HT1080 (cell line): ENCODE measurements at places on chromosomes 12 and 14.

DNA sequence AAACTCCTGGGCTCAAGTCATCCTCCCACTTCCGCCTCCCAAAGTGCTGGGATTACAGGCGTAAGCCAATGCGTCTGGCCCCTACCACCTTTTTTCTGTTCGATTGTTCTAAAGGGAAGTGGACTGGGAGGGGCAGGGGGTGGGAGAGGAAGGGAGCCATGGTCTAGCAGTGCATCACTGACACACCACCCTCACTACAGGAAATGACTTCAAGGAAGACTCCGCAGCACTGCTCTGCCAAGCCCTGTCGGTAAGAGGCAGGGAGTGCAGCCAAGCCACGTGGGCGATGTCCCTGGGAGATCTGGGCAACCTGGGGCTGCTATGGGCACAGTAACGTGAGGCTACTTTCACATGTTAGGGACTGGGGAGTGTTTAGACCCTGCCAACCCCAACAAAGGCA is 18.0 kb downstream of the LRRC74A start:
- DNase-seq, result peak; percentile 82

DNA sequence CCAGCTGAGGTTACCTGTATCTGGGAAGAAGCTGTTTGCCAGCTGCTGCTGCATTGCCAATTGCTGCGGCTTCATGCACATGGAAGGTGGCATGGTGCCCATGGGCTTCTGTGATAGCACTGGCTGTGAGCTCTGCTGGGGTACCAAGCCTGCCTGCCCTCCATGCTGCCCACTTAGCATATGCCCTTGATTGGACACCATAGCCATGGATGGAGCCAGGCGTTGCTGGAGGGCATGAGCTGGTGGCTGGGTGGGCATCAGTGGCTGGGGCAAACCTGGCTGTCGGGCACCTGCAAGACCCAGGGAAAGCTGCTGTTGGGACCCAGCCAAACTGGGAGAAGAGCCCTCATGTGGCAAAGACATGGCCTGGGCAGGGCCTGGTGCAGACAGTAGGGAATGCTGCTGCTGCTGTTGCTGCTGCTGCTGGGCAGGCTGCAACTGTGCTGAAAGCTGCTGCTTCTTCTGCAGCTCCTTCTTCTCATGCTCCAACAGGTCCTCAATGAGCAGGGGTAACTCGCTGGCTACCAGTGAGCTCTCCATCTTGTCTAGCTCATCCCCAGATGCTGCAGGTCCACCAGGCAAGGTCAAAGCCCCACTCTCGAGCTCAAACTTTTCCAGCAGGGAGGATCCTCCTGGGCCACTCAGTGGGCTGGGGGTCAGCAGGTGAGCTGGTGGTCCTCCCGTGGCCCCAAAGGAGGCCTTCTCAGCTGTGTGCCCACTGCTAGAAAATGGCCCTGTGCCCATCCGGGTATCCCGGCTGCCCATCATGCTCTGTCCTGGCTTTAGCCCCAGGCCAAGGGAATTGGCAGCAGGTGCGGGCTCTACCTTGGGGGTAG is 18.8 kb upstream of the PRKAG1 start:
- DNase-seq, result no peak

DNA sequence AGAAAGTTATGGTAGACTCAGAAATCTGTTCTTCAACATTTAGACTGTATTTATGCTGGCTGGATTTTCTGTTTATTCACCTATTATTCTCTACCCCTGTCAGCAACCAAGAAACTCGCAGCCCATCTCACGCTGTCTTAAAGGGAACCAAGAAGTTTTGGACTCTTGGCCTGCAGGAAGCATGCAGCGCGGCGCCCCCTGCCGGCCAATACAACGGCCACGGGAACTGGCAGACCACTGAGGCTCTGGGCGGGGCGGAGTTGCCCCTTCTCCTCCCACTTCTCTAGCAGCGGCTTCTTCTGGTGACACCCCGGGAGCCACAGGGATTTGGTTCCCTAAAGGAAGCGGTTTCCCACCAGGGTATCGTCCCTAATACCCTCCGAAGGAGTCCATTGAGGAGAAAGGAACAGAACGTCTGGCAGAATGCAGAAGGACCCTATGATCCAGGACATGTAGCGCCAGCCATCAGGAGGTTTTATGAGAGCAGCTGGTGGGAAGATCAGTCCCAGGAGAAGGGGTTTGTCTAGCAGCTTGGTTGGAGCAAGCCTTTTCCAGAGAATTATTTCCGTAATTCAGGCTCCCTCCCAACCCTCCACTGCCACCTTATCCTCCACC is 21.0 kb upstream of the RNASE2 start:
- peak; percentile 32 for DNase-seq

GRCh38 chr12:102463659-102464249 is 16.6 kb downstream of the IGF1 start:
- DNase-seq, result no peak

- DNase-seq, result no peak
These were observed 382.2 kb downstream of the FUT8 start for GRCh38 chr14:65794674-65795279.

GRCh38 chr12:105588106-105588505 is 257.6 kb downstream of the C12orf75 start:
- no peak for DNase-seq
